ENCODE measurements at places on chromosomes 3 and 15. TPM values are rescaled to one million over a fixed set of nuclear protein-coding genes. Genes with fewer than 3 reads are reported as not detected.

ACTC1 gene
- polyA plus RNA-seq: 2.8 TPM

PLSCR4 gene
- 3.9 TPM for polyA plus RNA-seq

IL1RAP gene
- polyA plus RNA-seq: 8.3 TPM

RHOV gene
- 0.07 TPM for polyA plus RNA-seq

TBL1XR1 gene
- 29.3 TPM for polyA plus RNA-seq

GOLGA6L7 gene
- not detected for polyA plus RNA-seq

TOMM70 gene
- polyA plus RNA-seq: 19.8 TPM

NRROS gene
- polyA plus RNA-seq: 0.10 TPM

ATP8B4 gene
- 0.09 TPM for polyA plus RNA-seq

LRRC31 gene
- polyA plus RNA-seq: not detected

HAPLN3 gene
- polyA plus RNA-seq: 30.8 TPM

CPNE9 gene
- not detected for polyA plus RNA-seq

SCAMP5 gene
- polyA plus RNA-seq: 1.6 TPM

IL20RB gene
- polyA plus RNA-seq: 0.97 TPM

GOLGA8R gene
- 0.46 TPM for polyA plus RNA-seq

MEX3B gene
- 12.9 TPM for polyA plus RNA-seq

SPTSSB gene
- polyA plus RNA-seq: not detected

RFX7 gene
- polyA plus RNA-seq: 4.3 TPM

SLC25A38 gene
- 22.6 TPM for polyA plus RNA-seq
